ENCODE measurements at places on chromosomes 3 and 15.
A peak's percentile ranks its signal among the peaks of the same experiment; 100 is the strongest.

DNA sequence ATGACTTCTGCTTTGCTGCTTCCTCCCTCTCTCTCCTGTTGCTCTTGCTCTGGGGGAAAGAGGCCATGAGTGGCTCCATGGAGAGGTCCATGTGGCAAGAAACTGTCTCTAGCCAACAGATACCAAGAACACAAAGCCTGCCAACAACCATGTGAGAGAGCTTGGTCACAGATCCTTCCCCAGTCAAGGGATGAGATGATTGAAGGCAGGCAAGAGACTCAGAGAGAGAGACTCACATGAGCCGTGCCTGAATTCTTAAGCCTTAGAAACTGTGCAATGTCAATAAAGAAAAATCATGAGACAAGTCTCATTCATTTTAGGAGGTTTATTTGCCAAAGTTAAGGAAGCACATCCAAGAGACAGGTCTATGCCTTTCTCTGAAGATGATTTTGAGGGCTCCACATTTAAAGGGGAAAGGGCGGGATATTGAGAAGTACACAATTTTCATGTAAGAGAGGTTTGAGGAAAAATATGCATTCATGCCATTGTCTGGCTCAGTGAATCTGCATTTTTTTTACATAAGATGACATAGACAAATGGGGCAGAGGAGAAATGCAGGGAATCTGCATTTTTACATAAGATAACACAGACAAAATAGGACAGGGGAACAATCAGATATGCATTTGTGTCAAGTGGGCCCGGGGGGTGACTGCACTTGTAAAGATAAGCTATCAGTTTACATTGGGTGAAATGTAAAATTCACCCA lies 59.5 kb upstream of the SUCLG2 start:
- DNase-seq: no peak

GRCh38 chr3:197737319-197737649 lies 580 bp upstream of the RUBCN start:
- DNase-seq: no peak

DNA sequence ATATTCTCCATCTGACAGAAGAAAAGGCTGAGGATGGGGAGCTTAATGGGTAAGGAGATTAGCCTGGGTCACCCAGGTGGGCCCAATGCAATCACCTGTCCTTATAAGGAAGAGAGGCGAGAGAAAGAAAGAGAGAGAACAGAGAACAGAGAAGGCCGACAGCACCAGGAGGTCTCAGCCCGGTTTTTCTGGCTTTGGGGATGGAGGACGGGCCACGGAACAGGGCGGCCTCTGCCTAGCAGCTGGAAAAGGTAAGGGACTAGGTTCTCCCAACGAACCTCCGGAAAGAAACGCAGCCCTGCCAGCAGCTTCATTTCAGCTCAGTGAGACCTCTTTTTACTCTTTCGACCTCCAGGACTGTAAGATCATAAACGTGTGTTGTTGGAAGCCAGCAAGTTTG lies 196.0 kb upstream of the LYSMD4 start:
- no peak for DNase-seq

DNA sequence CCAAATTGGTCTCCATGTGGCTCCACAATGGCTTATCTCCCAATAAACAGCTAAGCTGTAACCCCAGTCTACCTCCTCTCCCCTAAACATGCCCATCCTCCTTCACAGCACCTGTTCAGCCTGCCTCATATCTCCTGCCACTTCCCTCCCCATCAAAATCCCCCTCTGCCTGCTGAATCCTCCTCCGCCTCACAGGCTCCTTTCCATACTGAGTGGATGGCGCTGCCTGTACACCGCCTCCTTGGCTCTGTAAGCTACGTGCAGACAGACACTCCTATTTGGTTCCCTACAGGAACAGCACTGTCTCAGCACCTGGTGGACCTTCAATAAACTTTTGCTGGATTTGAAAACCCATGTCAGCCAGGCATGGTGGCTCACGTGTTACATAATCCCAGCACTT lies 53.7 kb downstream of the ADCY5 start:
- no peak for DNase-seq

- DNase-seq: no peak
Observed at GRCh38 chr15:74798388-74799254, 14.0 kb upstream of the LMAN1L start.

- no peak for DNase-seq
Observed at GRCh38 chr3:98460220-98460619, 2.8 kb upstream of the OR5K1 start.

DNA sequence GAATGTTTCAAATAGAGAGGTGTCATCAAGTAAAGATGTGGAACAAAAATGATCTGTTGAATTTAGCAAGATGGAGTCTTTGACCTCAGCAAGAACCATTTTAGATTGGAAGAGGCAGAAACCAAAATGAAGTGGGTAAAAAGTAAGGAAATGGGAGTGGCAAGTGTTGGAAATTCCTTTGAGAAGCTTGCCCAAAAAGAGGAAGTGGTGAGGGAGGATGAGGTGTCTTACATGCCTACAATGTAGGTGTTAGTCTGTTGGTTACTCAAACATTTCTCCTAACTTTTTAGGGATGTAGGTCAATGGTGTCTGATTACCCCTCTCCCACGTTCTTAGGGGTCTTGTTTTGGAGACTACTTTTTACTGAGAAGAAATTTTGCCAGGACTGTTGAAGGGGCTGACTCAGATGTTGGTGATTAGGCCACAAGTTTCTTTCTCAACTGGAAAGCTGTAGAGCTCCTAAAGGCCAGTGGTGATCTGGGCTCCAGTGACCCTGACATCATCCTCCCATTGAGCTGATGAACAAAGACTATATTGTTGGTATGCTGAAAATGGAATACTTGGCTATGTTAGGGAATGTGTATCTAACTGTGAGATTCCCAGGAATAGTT lies 5.1 kb downstream of the PPP2R3A start:
- no peak for DNase-seq

DNA sequence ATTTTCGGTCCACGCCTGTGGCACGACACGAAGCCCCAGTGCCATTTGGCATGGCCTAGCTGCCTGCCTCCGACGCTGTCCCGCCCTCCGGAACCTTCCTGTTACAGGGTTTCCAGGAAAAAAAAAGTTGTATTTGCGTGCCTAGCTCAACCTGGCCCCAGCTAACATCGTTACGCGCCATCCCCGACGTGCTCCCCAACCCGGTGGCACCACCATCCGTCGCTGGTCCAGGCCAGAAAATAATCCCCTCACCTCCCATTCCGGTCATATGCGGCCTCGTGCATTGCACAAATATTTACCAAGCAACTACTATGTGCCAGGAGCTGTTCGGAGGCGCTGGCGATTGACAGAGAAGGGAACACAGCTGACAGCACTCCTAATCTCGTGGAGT lies 1.4 kb upstream of the CYP1A1 start:
- DNase-seq: no peak

DNA sequence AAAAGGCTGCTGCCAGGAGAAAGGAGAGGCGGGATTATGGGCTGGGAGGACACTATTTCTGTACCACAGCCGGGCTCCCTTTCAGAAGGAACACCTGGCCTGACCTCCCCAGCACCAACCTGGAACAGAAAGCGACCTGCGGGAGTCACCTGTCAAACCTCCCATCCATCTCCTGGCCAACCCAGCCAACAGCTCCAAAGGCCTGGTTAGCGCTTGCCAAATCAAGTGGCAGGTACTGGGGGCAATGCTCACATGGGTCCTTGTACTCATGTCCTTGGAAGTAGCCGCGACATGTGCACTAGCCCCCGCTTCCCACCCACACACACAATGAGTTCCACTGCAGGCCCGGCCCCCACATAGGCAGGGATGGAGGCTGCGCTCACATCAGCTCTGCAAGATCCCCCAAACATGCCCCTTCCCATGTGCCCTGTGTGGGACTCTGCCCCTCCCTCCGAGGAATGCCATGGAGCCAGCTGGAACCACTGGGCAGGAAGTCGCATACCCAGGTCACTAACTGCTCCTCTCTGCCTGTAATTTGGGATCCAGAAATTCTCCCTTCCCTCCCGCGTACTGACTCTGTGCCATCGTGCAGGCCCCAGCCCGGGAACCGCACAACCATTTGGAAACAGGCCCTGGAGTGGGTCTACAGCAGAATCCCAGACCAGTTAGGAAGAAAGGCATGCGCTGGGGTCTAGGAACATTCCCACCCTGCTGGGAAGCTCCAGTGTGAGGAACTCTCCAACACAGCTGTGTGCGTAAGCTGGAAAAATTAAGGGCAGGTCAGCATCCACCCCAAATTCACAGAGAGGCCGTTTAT lies 98.9 kb downstream of the LRIG1 start:
- no peak for DNase-seq

GRCh38 chr15:39919748-39920509 lies at the start of gene GPR176:
TSS of gene GPR176 (minus strand) at chr15:39920266. CDS start at chr15:39920026, 240 bp downstream.
- no peak for DNase-seq

GRCh38 chr3:41900265-41900664 lies 61.6 kb downstream of the ULK4 start:
- no peak for DNase-seq

GRCh38 chr3:72748659-72749058 lies 99.6 kb downstream of the SHQ1 start:
- no peak for DNase-seq

- no peak for DNase-seq
Observed at GRCh38 chr3:15535732-15536131, 14.2 kb upstream of the COLQ start.

- no peak for DNase-seq
Observed at GRCh38 chr3:144415492-144415891, 443.9 kb downstream of the DIPK2A start.

DNA sequence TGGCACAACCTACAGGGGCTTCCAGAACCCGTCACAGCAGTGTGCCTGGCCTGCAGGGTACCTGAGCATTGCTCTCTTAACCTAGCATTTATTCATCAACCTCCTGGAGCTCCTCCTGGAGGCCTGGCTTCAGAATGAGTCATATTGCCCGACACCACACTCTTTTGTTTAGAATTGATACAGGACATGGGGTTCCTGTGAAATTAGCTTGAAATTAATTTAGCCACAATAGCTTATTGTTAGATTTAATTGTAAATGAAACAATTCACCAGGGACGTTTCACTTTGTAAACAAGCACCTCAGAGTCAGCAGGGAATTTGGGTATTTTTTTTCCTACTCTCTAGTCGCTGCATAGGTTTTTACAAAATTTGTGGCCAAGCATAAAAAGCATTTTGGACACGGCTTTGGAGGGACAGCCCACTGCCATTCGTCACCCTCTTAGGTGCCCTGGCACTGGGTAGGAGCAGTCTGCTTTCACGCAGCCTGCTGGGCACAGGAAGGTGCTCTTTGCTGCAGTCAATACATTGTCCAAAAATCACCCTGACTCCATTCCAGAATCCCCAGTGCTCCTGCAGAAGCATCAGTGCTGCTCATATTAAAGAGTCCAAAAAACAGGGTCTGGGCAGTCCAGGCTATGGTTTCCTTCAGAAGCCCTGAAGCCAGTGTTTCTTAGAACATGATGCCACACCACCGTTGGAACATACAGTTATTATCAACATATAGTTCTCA lies 60.8 kb upstream of the MEF2A start:
- DNase-seq: no peak

DNA sequence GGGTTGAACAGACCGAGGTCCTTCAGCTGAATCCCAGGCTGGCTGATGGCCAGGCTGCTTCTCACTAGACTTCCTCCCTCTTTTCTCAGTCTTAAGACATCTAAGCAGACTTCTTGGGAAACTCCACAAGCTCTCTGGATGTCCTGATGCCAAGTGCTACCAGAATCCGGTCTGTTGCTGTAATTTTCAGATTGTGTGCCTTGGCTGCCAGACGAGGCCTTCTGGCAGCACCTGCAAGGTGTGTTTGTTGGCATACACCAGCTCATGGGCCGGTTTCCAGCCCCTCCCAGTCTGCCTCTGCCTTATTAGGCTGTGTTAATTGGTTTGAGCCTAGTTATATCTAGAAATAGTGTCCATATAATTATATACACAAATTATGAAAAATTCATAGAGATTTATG lies 120.6 kb downstream of the TNIK start:
- no peak for DNase-seq

DNA sequence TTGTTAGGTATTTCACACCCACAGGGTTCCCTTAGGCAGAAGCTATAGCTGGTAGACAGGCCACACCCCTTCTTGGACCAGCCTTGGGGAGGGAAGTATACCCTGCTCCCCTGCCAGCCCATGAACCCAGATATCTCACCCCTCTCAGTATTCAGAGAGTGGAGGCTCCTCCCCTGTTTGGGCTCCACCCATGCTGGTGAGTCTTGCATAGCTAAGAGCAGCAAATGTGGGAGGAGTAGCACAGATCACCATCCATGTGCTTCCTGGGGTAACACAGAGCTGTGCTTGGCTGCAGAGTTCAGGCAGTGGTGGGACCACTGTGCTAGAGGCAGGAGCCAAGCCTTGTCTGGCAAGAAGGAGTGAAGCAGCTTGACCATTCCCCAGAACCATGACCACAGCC lies 427.2 kb downstream of the ZIC1 start:
- no peak for DNase-seq

- DNase-seq: no peak
Observed at GRCh38 chr3:132037581-132037980, 2.8 kb upstream of the CPNE4 start.

DNA sequence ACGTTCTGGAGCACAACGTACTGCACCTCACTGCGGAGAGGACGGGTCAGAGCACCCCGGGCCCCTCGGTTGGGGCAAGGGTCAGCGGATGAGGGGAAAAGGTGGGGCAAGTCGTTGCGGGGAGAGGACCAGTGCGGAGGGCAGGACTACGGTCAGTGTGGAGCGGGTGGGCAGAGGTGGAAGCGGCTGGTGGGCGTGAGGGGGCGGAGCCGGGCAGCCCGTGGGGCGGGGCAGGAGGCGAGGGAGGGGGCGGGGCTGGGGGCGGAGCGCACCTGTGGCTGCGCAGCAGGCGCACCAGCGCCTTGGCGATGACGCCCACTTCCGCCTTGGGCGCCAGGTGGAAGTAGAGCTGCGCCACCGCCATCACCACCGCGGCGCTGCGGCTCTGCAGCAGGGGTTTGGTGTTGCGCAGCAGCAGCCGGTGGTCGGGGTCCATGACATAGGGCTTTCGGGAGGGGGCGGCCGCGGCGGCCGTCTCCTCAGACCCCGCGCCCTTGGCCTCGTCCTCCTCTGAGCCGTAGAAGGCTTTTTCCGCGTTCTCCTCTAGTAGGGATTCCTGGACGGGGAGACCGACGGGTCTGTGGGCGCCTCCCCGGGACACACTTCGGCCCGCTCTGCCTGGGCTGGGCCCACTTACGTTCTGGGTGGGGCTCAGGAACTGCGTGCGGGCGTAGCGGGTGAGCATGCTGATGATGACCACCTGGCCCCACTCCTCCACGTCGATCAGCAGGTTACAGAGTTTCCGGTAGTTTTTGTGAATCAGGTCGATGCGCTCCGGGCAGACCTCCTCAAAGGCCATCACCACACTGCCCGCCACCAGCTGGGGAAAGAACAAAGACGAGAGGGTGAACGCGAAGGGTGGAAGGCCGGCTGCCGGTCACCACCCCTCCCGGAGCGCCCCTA lies 29.2 kb downstream of the AP3B2 start:
- peak; percentile 65 for DNase-seq

DNA sequence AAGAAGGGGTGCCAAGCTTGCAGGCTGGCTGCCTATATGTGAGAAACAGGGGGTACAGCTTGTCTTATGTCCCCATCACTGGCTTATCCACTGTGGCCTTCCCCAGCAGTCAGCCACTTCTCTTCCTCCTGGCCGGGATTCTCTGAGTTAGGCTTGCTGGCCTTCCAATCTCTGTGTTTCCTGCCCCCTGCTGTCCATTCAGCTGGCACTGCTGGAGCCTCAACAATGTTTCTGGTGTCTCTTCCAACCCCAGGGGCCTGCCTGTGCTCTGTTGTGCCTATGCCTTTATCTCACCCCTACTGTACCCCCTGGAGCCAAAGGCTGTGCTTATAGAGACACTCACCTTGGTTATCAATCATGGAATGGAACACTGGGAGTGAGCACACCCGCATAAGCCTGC lies 36.5 kb downstream of the ANAPC13 start:
- no peak for DNase-seq

GRCh38 chr3:55622116-55622515 lies 135.0 kb upstream of the WNT5A start:
- DNase-seq: no peak

- DNase-seq: no peak
Observed at GRCh38 chr3:153373606-153374005, 211.6 kb downstream of the RAP2B start.

Measured in stimulated activated CD8-positive, alpha-beta memory T cell treated with anti-CD3 and anti-CD28 coated beads, Interleukin-12 subunit alpha, Interleukin-12 subunit beta, amount 100 ng/mL, for 1 hour (primary cell).